Common myeloid progenitor, CD34-positive (primary cell): ENCODE measurements at places on chromosomes 13 and 19.

- DNase-seq: no peak
These were observed 470.8 kb downstream of the FGF9 start for GRCh38 chr13:22141716-22142115.

- no peak for DNase-seq
These were observed 2.3 kb upstream of the C19orf25 start for GRCh38 chr19:1481224-1481892.

GRCh38 chr13:87207280-87208003 is 463.7 kb upstream of the SLITRK5 start:
- no peak for DNase-seq

DNA sequence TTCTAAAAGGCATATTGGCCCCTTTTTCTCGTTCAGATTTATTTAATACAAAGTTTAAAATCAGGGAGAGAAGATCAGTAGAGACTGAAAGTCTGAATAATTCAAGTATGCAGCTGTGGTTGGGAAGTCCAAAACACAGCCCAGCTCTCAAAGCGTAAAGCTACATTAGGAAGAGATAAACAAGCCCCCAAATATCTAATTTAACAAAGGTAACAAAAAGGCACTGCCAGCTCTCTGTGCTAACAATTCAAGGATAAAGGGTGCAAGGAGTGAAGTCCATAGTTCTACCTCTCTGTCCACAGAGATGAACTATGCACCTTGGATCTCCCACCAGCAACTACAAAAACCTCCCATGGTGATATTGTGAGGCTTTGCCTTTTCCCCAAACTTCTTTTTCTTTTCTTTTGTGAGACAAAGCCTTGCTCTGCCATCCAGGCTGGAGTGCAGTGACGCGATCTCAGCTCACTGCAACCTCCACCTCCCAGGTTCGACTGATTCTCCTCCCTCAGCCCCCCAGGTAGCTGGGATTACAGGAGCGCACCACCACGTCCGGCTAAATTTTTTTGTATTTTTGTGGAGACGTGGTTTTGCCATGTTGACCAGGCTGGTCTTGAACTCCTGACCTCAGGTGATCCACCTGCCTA is 104.4 kb downstream of the LHFPL6 start:
- no peak for DNase-seq

GRCh38 chr19:1459479-1459878 is 9.6 kb downstream of the APC2 start:
- DNase-seq: no peak

GRCh38 chr13:45137526-45137925 is 17.2 kb downstream of the GTF2F2 start:
- DNase-seq: no peak

DNA sequence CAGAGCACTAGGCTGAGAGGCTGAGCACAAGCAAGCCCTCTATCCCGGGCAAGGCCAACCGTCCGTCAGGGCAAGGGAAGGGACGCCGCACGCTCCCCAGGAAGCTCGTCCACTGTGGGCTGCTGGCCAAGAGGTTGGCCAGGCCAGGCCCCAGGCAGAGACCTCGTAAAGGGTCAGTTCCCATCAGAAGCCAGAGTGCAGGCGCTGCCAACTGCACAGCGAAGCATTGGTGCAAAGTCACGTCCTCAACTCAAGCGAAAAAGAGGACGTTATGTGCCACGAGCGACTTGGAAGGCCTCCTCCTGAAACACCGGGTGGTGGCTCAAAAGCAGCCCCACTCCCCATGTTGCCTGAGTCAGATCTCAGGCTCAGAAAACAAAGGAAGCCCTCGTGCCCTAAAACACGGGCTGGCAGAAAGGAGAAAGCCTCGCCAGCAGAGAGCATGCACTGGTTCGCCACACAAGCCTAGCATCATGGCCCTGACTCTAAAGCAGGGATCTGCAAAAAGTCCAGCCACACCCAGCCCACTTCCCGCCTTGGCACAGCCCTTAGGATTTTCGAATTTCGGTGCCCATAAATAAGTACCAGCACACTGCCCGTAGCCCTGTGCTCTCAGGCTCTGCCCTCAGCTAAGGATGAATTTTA is 4.7 kb downstream of the AKAP8 start:
- no peak for DNase-seq

- DNase-seq: no peak
These were observed 10.6 kb upstream of the CLPP start for GRCh38 chr19:6350688-6351087.

DNA sequence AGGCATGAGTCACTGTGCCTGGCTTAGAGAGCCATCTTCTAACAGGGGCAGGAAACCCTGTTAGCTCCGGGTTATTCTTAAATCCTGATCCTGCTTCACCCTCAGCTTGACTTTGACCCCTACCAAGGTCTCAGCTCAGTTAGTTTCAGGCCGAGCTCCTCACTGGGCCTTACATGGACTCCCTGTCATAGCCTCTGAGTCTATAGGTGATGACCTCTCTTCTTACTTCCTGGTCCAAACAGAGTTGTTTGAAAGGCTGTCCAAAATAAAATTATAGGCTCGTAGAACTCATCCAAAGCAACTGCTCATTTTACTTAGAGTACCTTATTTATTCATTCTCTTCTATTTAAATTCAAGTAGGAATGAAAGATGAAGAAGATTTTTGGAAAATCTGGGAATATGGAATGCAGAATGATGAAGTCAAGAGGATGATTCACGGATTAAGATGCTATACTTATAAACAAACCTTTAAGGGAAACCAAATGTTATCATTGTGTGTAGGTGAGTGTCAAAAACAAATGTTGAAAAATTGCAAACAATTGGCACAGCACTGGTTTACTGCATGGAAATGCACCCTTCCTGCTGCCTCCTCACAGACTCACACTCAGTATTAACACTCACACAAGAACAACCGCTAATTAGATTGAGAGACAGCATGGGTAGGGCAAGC is 174.1 kb downstream of the RGCC start:
- DNase-seq: no peak

DNA sequence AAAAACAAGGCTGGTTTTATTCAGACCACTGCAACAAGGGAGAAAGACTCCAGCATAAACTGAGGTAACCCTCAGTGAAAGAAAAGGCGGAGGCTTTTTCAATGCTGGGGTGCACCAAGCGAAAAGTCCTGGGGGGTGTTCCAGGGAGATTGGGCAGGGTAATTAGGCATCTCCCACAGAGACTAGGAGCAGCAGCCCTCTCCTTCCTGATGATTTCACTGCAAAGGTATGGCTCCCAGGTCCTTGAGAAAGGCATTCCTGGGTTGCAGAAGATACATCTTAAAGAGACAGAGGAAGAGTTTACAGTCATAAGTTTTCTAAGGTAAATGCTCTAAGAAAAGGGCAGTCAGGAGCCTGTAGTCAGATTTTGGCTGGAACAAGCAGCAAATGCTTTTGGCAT is 412.0 kb downstream of the FOXO1 start:
- DNase-seq: no peak

DNA sequence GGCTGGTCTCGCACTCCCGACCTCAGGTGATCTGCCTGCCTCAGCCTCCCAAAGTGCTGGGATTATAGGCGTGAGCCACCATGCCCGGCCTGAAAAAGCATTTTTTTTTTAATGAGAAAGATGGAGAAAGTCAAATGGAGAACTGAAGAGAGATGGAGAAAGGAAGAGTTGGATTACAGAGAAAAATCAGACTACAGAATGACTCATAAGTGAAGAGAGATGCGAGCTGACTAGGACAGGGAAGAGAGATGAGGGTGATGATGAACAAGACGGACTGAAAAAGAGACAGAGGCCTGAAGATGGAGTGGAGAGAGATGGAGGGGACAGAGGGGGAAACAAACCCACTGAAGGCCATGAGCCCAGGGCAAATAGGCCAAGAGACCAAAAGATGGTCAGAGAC is 1.5 kb downstream of the DHX34 start:
- DNase-seq: no peak

DNA sequence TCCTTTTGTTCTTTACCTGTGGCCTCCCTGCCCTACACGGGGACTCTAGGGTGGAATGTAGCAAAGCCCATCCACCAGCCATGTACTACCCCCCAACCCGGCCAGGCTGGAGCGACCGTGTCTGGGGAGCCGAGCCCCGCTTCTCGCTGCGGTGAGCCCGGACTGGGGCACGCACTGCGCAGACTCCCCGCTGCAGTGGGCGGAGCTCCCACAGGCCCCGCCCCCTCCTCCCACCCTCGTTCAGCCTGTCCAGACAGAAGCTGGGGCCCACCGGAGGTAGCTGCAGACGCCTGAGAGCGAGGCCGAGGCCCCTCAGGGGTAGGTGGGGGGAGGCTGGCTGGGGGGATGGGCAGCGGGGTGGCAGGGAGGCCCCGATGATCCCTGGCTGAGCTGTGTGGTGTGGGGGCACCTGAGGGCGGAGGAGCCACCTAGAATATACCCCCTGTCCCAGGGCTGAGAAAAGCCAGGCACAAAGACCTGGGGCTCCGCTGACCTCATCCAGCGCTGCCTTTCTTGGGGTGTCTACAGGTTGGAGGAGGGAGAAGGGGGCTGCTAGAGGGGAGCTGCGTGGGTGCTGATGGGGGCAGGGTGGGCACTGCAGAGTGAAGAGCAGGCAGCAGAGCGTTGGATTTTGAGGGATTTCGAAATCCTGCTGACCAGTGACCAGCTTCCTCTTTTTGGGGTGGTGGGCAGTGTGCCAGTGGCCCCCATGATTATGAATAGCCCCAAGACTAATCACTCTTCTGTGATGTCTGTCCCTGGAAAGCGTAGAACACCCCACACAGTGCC is 17.3 kb downstream of the PLD3 start:
- DNase-seq: peak; percentile 54

GRCh38 chr13:46345866-46346265 is 41.2 kb downstream of the RUBCNL start:
- DNase-seq: no peak

DNA sequence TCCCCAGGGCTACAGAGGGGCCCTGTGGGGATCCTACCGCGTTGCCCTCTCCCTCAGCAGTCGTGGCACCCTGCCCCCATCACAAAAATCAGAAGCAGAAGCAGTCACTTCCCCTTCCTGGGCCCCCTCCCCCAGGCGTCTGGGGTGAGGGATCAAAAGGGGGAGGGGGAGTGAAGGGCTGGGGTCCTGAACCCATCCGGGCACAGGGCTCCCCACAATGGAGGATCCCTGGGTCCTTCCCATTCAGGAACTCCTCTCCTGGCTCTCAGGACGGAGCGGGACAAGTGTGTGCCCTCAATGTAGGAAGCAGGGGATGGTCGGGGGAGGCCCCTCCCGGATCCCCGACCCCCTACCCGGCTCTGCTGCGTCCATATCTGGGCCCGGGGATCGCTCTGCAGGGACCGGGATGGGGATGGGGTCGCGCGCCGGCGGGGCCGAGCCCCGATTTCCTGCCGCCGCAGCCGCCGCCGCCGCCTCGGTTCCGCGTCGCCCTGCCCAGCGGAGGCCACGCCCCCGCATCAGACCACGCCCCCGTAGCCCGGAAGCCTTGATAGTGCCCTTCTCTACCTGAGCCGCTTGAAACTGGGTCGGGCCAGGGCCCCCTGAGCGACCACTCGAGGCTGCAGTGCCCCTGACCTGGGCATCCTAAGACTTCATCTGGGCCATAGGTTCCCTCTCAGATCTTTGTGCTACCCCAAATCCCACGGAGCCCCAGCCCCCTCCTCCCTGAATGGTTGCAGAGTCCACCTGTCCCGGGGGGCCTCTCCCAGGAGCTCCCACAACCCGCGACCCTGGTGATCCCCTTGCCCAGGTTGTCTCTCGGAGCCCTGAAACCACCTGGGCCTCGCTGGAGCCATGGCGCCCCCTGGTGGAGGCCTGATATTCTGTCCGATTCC is at the start of gene GMIP:
TSS of gene GMIP (minus strand) at position 500 of the 896 bp plus-strand sequence. CDS start at position 372, 128 bp downstream.
- DNase-seq: peak; percentile 75

DNA sequence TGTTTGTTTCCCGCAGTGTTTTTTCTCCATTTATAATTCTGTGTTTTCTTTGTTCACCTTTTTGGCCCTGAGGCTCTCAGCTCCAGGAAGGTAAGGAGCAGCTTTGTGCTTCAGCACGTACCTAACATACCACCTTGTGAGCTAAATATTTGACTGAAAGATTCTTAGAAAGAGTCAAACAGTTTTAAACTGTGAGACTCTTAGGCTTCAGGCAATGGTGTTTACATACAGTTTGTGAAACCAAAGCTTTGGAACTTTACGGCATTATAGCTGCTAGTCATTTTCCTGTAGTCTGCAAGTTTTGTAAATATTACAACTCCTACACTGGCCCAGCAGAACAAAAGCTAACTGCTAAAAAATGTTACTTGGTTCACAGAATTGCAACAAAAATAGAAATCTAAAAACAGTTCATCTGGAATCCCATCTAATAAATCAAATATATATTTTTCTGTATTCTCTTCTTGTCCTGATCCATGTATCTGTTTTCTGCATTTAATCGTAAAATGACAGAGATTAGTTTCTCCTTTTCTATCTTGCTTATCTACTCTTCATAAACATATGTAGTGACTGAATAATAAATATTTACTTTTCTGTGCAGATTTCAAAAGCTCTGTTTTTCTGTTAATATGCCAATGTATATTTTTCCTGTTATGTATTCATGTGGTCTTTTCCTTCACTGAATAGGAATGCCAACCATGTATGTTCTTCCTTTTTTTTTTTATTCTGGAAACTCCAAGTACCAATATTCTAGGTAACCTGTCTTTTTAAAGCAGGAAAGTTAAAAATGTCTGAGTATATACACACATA is 38.8 kb upstream of the GPI start:
- no peak for DNase-seq

DNA sequence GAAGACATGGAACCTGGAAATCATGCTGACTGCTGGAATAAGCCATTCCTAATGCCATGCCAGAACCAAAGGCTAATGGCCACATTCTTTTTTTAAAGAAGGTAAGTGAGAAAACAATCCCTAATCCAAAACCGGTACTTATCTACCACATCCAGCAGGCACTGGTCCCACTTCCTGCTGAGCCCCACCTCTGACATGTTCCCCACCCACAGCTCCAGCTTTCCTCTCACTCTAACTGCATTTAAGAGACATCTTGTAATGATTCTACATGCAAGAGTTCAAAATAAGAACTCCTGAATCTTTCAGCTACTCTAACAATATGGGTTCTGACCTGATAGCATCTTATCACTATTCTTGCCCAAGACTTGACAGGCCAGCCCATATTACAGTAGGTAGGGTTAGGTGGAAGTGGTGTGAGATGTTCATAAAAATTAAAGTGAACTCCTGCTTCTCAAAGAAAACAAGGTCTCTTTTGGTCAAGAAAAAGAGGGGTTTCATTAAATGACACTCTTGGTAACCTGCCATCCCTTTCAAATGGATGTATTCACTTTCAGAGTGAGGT is 41.9 kb downstream of the N4BP2L2 start:
- peak; percentile 18 for DNase-seq

GRCh38 chr19:51980116-51980736 is 6.4 kb downstream of the ZNF350 start:
- DNase-seq: no peak

DNA sequence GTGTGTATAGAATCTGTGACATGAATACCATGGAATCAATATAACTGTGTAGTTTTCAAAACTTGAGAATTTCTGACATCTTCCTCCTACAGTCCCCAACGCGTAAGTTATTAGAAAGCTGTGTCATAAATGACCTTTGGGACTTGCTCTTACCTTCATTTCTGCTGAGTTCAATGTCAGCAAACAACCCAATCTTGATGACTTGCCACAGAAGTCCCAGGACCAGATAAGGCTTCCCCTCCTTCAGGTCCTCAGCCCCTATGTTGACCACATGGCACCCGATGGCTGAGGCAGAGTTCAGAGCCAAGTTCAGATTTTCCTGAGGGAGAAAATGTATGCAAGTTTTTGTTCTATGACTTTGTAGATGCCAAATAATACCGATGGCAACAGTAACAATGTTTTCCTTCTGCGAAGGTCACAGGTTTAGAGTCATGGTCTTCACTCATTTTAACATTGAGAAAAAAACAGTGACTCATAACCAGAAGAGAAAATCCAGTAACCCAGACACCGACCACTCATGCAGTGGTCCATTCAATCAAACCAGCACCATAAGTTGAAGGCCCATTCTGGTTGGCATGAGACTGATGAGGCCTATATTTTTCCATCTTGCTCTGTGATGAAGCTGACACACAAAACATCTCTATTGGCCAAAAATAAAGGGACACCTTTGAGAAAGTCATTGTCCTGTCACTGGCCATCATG is 29.2 kb downstream of the LCP1 start:
- DNase-seq: no peak
